ENCODE measurements at places on chromosomes 6 and 20.

DNA sequence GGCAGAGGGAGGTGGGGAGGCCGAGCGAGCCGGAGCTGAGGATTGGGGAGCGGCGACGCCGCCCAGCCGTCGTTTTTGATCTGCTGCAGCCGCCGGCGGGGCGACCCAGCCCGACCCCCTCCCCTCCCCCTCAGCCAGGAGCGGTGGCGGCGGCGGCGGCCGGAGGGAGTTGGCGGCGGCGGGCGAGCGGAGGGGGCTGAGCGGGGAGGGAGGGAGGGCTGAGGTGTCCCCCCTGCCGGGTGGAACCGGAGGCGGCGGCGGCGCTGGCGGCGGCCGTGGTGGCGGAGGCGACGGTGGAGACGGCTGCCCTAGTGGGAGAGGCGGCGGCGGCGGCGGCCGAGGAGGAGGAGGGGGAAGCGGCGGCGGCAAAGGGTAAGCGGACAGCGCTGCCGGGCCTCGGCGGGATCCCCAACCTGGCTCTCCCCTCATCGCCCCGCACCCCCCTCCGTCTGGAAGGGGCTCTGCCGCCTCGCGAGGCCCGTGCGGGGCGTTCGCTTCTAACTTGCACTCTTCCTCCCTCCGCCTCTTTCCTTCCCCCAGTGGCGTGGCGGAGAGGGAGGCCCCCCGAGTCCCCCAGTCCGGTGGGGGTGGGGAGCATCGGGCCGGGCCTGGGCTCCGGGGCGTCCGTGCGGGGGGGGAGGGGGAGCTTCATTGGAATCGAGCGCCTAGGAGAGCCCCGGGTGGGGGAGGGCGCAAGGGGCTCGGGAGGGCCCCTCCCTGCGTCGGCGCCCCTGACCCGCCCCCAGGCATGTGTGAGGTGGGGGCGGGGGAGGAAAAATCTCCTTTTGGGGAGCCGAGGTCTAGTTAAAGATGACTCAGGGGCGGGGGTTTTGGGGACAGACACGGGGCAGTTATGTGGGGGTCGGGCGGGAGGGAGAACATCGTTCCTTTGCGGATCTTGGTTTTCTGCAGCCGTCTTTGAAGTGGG is at the start of gene TAB2:
TAB2 (plus strand) TSS at position 69 of the 928 bp plus-strand sequence. CDS start 52,286 bp downstream, outside the sequence.
- DNase-seq, result peak; percentile 72

GRCh38 chr20:48765359-48765758 is 62.4 kb downstream of the PREX1 start:
- DNase-seq, result no peak

- DNase-seq, result no peak
These were observed 52.2 kb upstream of the FAM83C start for GRCh38 chr20:35344354-35344837.

- no peak for DNase-seq
These were observed 5.6 kb upstream of the HECA start for GRCh38 chr6:139129284-139129683.

DNA sequence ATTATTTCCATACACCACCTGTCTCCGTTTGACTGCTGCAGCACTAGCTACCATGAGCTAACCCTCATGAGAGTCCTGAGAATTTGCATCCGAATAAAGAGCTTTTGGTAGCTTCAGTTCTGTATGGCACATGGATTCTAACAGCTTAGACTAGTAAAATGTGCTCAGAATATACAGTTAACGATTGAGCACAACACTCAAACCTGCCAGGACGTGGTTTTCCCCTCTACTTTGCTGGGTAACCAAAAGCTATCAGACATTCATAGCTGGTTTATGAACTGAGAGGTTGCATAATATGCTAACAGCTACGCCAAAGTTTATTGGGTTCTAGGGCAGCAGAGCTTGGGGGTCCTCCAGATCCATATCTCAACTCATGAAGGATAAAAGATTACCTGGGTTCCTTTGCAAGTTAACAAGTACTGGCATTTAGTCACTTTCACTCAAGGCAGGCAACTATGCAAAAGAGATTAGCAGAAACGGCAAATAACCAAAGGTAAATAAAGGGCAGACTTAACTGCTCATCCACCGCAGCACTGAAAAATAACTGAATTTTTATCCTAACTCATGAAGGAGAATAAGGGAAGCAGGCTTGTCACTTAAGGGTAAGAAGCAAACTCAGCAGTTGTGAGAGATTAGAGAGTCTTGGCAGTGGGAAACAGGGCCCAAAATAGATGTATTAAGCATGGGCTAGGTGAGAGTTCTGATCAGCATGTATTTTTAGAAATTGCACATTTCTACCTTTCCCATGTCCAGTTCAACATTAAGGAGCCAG is 29.4 kb downstream of the NUDT3 start:
- DNase-seq, result no peak

- DNase-seq, result no peak
These were observed 1272.1 kb downstream of the EPHA7 start for GRCh38 chr6:92147246-92147645.

DNA sequence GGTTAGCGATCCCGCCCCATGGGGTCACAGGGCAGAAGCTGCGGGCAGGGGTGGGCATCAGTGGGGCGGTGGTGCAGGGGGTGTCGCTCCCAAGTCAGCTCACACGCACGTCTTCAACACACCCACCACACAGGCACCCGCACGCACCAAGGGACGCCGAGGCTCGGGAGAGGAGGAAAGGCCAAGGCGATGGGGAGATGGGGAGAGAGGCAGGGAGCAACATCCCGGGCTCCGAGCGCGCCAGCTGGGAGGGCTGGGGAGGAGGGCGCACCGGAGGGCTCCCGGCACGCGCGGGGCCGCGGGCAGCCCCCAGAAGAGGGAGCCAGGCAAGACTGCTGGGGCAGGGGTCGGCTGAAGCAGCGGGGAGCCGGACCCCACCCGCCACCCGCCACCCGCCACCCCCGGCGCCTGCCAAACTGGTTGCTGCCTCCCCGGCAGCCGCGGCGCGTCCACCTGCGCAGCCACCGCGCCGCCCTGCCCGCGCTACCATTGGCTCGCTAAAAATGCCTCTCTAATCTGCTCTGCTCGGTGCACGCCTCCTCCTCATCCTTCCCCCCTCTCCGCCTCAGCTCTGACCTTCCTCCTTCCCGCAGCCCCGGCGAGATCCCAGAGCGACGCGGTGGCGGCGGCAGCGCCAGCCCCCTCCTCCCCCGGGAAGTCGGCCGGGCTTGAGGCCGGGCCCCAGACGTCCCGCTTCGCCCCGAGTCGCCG is at the start of gene PACSIN1:
PACSIN1 (plus strand) TSS at position 546 of the 711 bp plus-strand sequence. CDS start 60,230 bp downstream, outside the sequence.
- no peak for DNase-seq

DNA sequence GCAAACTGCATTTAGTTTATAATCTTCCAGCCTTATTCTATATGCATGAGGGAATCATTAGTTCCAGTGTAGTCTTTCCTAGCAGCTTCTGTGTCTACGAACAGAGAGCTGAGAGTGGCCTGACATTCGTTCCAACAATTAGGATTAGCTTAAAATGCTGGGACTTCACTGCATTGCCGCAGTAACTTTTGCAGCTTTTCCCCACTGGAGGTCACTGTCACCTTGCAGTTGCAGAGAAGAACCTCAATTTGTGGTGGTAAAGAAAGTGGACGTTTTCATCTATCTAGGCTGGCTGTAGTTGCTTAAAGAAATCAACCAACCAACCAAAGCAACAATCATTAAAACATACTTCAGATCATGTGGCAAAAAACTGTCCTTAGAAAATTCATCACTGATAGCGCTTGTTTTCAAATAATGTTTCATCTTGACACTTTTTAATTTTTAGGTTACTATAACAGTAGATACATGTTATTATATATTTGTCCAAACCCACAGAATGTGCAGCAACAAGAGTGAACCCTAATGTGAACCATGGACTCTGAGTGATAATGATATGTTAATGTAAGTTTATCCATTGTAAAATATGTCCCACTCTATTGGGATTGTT is 12.2 kb downstream of the MYLK4 start:
- peak; percentile 14 for DNase-seq

- no peak for DNase-seq
These were observed 3.6 kb upstream of the CASP8AP2 start for GRCh38 chr6:89826029-89826528.

- DNase-seq, result no peak
These were observed 822 bp downstream of the RAB22A start for GRCh38 chr20:58310291-58310782.

DNA sequence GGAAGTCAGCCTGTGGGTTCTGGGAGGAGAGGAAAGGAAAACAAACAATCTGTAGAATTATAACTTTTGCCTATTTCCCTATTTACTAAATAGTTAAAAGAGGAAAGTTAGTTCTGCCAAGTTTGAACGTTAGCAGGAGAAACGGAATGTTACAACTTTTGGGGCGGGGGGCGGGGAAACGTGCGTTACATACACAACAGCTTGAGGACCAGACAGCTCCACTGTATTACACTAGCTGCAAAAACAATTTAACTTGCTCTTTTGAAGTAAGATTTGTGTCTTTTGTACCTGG is 498 bp upstream of the PRDM1 start:
- DNase-seq, result no peak

DNA sequence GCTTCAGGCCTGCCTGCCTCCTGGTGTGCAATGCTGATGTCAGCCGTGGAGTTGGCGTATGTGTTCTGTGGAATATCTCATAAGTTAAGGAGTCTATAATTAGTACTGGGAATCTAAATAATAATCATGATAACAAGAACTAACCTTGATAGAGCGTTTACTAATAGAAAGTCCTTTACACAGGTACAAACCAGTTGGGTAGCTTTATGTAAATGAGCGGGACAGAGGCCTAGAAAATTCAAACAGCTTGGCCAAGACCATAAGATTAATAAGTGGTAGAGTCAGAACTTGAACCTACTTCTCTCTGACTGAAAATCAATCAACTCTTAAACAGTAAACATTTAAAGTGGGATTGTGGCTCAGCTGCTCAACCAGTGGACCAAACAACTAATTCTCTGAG is 570.9 kb upstream of the AGPAT4 start:
- no peak for DNase-seq

DNA sequence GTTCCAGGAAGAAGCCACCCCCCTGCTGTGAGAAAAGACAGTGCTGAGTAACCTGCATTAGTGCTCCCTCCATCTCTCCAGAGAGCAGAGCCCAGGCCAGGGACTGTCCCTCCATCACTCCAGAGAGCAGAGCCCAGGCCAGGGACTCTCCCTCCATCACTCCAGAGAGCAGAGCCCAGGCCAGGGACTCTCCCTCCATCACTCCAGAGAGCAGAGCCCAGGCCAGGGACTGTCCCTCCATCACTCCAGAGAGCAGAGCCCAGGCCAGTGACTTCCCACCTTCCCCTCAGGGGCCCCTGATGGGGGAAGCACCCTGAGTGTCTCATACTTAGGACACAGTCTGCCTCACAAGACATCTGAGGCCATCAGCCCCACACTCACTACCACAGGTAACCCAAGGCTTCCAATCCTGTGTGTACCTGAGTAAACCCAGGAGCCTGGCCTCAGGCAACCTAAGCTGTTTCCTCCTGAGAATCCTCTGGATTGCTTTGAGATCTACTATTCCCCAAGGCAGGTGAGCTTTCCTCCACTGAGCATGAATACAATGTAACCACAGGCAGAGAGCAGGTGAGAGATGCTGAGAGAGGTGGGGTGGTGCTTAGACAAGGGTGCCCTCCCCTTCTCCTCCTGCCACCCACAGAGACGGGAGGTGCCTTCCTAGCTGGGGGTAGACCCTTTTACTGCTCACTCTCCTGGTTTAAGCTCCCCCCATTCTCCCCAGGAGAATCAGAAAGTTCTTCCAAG is 4.9 kb downstream of the TBXT start:
- DNase-seq, result no peak

DNA sequence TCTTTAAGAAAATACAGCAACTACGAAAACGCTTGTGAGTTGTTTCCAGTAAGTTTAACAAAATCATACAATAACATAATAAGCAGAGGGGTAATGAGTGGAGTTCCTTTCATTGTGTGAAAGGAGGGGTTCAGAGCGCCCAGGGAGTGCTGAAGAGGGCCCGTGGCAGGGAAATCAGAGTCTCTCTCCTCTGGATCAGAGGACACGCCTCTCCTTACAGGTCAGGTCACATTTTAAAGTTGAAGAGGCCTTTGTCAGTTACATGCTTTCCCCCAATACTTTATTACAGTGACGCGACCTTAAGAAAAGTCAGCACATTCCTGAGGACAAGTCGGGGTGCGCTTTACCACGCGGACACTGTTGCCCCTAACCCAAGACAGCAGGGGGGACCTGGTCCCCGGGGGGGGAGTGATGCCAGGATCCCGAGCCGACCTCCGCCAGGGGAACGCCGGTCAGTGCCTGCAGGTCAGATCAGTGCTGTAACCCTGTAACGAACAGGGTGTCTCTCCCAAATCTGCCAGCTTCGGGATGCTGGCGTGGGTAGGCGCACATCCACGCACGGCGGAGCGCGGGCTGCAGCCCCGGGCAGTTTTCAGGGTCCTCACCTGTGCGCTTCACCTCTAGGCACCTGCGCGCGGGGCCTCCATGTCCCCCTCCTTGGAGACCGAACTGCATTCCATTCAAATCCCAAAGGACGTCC is 848 bp downstream of the DACT2 start:
- DNase-seq, result no peak

DNA sequence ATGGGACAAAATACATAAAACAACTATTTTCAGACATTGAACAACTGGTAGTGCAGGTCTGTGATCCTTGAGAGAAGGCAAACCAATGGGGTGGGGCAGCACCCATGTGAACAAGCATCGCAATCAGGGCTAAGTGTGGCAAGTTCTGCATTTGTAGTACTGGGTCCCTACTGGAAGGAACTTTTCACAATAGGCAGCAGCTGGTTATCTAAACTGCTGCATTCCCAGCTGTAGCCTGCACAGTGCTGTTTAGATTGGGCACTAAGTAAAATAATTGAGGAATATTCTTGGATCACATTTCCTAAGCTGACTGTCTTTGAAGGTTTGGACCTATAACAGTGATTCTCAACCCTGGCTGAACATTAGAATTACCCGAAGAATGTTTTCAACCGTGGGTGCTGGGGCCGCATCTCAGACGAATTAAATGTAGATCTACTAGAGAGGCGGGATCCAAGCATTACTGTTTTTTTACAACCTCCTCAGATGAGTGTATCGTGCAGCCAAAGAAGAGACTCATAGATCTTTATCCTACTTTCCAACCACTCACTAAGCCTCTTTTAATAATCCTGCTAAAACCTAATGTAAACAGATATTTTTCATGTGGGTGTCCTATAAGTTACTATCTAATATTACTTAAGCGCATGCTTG is 12.4 kb upstream of the MAP3K4 start:
- no peak for DNase-seq

DNA sequence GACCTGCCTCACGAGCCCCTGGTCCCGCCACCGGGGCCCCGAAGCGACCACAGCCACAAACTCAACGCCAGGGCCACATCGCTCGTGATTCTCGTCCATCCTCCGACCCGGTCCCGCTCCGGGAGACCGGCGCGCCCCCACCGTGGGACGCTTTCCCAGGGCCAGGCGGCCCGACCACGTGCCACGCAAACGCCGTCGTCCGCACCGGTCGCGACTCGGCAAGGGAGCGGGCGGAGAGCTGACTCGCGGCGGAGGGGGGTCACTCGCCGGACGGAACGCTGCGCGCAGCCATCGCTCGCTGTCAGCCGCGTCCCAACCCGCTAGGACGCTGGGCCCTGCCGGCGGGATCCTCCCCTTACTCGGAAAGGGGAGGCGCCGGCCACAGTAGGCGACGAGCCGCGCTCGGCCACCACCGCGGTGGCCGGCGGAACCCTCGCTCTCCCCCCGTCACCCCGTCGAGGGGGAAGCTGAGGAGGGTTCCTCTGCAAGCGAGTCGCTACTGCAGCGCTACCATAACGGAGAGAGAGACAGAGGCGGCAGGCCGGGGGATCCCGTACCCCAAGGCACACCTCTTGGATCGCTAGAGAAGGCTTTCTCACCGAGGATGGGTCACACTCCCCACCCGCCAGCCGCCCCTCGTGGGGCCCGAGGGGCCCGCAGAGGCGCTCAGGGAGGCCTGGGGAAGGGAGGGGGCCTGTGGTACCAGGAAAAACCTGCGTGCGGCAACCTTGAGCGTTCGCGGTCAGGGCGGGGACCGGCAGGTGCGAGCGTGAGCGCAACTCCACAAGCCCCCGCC is 511.8 kb upstream of the ZNF337 start:
- DNase-seq, result no peak

- no peak for DNase-seq
These were observed 61.7 kb upstream of the SUPT3H start for GRCh38 chr6:45439459-45439858.

Measured in activated gamma-delta T cell treated with anti-CD3 and anti-CD28 coated beads, Interleukin-2, amount 50 U/mL, for 16 hours (primary cell).